Ascending aorta (tissue), 2 donors: ENCODE measurements at places on chromosomes 5 and 9.

DNA sequence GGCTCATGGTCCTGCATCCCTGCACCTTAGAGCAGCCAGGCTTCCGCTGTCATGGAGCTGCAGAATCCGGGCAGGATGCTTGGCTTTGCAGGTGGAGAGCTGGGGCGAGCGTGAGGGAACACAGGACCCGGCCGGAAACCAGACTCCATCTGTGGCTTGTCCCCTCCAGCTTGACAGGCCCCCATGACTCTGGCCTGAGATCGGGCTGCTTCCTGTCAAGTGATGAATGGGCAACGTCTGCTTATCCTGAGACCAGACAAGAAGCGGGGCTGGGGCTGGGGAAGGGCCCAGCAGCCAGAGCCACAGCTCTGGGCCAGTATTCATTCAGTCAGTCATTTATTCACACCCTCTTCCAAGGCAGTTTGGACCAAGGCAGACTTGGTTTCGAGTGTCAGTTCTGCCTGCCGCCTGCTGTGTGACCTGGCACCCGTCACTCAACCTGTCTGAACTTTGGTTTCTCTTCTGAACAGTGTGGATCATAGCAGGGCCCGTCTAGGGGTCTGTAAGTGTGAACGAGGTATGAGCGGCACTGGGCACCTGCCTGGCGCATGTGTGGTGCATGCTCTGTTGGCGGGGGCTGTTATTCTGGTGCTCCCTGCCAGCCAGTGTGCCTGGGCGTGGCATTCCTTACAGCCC, 37.5 kb downstream of the NEK6 start:
- H3K36me3 ChIP-seq = no peaks in the 10 kb centered on the region
- H3K27ac ChIP-seq = no peak overlapping the region
- no peak overlapping the region for H3K4me3 ChIP-seq

DNA sequence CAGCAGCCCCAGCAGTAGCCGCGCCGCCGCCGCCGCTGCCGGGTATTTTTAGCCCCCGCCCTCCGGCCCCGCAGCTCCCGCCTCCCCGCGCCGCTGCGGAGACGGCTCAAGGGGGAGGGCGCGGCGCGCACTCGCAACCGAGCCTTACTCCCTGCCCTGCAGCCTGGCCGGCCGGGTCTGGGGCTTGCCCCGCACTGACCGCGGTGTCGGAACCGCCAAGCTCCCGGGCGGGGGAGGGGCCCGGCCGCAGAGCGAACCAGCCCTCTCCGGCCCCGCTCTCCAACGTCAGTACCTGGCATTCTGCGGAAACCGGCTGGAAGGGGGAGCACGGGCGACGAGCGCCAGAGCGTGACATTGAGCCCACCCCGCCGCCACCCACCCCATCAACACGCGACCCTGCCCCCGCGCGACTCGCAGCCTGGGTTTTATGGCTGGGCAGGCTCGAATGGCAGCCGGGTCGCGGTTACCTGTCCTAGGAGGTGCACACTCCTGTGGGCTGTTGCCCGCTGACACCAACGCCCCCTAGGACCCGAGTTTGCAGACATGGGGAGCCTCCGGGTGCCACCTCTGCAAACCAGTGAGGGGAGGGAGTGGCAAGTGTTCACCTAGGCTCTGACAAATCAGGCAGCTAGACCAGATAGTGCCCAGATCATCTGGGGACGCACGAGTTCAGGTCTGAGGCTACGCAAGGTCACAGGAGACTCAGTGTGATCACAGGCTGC, at the start of gene ACSL6:
TSS of gene ACSL6 (minus strand) at position 37 of the 722 bp plus-strand sequence. CDS start 105 bp downstream, outside the sequence.
- no peaks in the 10 kb centered on the region for H3K36me3 ChIP-seq
- H3K27ac ChIP-seq = no peak within 1 kb of the TSS
- H3K4me1 ChIP-seq = peaks cover 7% of the 10 kb centered on the region
- peak within 1 kb of the TSS; percentile 69 for H3K4me3 ChIP-seq

GRCh38 chr9:137174722-137175293, 3.0 kb upstream of the TMEM210 start:
- H3K36me3 ChIP-seq = peaks cover 11% of the 10 kb centered on the region
- H3K4me3 ChIP-seq = no peak overlapping the region
- H3K27ac ChIP-seq = no peak overlapping the region

GRCh38 chr9:6551136-6551535, 94.4 kb downstream of the GLDC start:
- no peak overlapping the region for H3K27ac ChIP-seq
- no peaks in the 10 kb centered on the region for H3K27me3 ChIP-seq
- no peak for DNase-seq
- no peaks in the 10 kb centered on the region for H3K4me1 ChIP-seq
- no peaks in the 10 kb centered on the region for H3K36me3 ChIP-seq
